ENCODE measurements at places on chromosomes 11 and 22.

- peak; percentile 17 for DNase-seq
These were observed 81.9 kb upstream of the CRTAM start for GRCh38 chr11:122756417-122756816.

DNA sequence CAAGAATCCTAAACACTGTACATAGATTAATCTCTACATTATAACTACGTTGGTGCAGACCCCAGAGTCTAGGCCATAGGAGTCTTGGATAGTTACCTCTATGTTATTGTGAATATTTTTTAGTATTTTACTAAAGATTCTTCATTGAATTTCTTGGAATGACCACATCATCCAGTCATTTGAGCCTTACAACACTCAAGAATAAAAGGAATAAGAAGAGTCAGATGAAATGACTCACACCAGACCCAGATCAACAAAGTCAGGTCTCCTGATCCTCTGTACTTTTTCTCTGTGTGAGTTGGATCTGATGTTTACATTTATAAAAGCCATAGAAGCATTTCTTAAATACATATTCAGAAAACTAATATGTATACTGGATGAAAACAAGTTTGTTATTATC lies 179.2 kb upstream of the ARHGAP20 start:
- no peak for DNase-seq

GRCh38 chr11:12746593-12747097 lies 72.4 kb downstream of the TEAD1 start:
- no peak for DNase-seq

DNA sequence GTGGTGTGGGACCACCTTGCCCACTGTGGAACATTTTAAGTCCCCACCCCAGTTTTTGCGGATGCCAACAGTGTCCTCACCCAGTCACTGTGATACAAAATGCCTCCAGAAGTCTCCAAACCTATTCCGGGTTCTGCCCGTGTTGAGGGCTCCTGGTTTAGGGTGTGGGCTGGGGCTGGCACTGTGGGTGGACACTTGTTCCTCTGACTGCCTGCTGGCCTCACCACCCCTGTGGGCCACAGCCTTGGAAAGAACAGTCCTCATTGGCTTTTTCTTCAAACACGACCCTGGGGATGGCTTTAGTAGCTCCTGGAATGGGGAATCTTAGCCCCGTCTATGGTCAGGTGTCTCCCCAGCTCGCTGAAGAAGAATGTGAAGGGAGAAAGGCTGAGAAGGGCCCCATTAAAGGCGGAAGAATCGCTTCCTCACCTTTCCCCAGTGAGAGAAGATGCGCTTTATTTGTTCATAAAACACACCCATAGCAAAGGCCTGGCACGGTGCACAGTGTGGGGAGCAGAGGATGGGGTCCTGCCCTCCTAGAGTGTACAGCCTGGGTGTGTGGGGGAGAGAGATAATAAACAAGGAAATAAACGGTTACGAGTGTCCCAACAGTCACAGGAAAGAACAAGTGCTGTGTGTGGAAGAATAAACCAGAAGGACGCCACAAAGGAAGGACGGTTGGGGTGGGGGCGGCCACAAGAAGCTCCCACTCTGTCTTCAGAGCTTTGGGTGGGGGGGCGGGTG lies 91.6 kb upstream of the SLC22A12 start:
- DNase-seq, result no peak

GRCh38 chr11:67272327-67273259 lies 6.3 kb downstream of the GRK2 start:
- DNase-seq, result no peak

DNA sequence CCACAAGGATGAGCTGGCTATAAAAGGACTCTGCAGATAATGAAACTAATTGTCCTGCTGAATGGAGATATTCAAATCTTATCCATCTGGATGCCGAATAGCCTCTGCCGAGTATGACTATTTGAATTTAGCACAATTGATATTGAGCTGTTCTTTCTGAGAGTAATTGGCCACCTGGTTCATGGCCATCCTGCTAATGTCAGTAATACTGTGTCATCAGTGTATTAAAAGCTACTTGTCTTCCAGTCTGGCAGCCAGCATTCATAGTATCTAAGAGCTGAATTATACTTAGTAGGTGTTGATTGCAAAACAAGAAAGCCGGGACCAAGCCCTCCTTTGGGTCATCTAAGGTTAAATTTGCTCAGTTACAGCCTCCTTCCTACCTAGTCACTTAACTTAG lies 310.7 kb upstream of the NCAM1 start:
- DNase-seq, result no peak

GRCh38 chr11:86592047-86592591 lies 80.3 kb downstream of the ME3 start:
- no peak for DNase-seq

GRCh38 chr11:61147791-61148620 lies 13.2 kb downstream of the VPS37C start:
- no peak for DNase-seq

- no peak for DNase-seq
These were observed 33.5 kb upstream of the CAT start for GRCh38 chr11:34405079-34405858.

- peak; percentile 8 for DNase-seq
These were observed 25.9 kb upstream of the KCNJ11 start for GRCh38 chr11:17414317-17414737.

DNA sequence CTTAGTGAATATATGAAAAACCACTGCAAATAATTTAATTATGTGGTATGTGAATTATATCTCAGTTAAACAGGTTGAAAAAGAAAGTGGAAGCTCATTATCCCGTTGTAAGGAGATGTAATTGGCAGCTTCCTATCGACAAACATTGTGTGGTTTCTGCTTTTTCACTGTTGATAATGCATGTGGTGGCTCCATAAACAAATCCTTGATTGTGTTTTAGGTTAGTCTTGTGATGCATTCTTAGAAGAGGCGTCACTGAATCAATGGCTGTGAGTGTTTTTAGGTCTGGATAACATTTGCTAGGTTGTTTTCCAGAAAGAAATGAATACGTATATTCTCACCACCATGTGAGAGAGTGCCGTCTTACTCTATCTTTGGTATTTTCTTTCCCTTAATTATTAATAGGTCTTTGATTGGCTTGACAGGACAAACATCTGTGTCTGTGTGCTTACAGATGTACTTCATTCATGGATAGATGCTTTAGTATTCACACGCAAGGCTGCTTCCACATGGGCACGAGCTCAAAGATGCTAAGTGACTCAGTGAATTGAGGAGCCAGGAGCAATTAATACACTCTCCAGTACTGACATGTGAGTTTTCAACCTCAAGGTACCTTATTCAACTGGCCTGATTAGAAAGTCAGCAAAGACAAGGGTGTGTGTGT lies 166.7 kb downstream of the TBC1D22A start:
- DNase-seq, result no peak

- DNase-seq, result peak; percentile 43
These were observed 5.1 kb upstream of the MYRF start for GRCh38 chr11:61747192-61747966.

GRCh38 chr22:36610567-36610966 lies 81.6 kb upstream of the EIF3D start:
- DNase-seq, result no peak

DNA sequence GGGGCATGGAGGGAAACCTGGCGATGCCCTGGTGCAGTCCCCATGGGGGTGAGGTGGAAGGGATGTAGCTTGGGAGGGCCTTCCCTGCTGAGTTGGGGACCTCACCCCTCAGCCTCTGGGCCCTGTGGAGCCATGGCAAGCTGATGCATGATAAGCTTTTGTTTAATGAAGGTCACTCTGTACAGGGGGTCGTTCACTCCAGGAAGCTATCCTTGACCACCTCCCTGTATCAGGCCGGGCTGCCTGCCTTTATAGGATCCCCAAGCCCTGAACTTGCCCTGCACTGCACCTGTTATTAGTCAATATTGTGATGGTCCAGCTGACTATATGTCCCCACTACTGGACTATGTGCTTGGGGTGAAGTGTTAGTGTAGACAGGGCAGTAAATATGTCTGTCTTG lies 49.7 kb upstream of the MYEOV start:
- DNase-seq, result no peak

- no peak for DNase-seq
These were observed 4.5 kb downstream of the C11orf97 start for GRCh38 chr11:94516725-94517124.
